ENCODE measurements at places on chromosomes 7 and 10. TPM values are rescaled to one million over a fixed set of nuclear protein-coding genes. Genes with fewer than 3 reads are reported as not detected.

The PLAC9 gene
- total RNA-seq, result 5.0 TPM

The ASB10 gene
- not detected for total RNA-seq

The GNGT1 gene
- total RNA-seq, result 0.08 TPM

The PPP1R9A gene
- total RNA-seq, result 0.36 TPM

The TFPI2 gene
- total RNA-seq, result 0.24 TPM

The FAM25A gene
- 29.4 TPM for total RNA-seq

The STEAP2 gene
- 2.4 TPM for total RNA-seq

The TDRD1 gene
- total RNA-seq, result not detected

All from esophagus mucosa (tissue), 1 donor.